Esophagus mucosa (tissue), 1 donor: ENCODE measurements at places on chromosomes 4 and X. TPM values are rescaled to one million over a fixed set of nuclear protein-coding genes. Genes with fewer than 3 reads are reported as not detected.

GRCh38 chr4:47641755-47642154 is 156.7 kb downstream of the ATP10D start:
- no peak for ATAC-seq

DNA sequence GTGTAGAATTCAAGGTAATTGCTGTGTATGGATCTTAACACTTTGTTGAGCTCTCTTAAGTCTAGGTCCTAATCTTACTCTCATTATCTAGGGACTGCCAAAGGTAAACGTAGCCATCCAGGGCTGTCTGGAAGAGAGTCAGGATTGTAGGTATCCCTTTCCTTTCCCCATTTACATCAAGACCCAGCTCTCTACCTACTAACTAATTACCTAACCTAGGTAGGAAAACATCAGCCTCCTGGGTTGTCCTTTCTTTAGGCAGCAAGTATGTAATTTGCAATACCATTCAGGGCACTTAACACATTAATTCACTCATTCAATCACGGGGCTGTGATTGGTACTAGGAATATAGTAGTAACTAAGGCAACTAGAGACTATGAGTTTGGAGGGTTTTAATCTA is 15.2 kb upstream of the CPEB2 start:
- no peak for ATAC-seq

GRCh38 chr4:139403462-139403861 is 50.5 kb upstream of the RAB33B start:
- ATAC-seq: no peak

The TLR6 gene
- total RNA-seq: 1.6 TPM

DNA sequence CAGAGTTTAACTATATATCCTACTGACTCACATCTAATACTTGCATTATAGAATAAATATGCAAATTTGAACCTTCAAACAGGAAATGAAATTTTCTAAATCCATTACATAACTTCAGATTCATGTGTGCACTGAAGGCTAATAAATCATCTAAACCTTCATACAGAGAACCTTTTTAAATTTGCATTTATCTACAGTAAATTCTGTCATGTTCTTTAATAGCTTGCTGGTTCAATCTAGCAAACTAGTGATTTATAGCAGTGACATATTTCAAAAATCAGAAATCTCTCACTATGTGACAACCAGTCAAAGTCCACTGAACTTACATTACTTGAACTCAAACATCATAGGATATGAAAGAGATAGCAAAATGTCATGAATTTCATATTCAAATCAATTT is 65.1 kb downstream of the LRBA start:
- no peak for ATAC-seq

- ATAC-seq: no peak
These were observed 857.9 kb upstream of the HTR2C start for GRCh38 chrX:113726009-113726408.

GRCh38 chrX:313546-313945 is 5.0 kb downstream of the GTPBP6 start:
- no peak for ATAC-seq

DNA sequence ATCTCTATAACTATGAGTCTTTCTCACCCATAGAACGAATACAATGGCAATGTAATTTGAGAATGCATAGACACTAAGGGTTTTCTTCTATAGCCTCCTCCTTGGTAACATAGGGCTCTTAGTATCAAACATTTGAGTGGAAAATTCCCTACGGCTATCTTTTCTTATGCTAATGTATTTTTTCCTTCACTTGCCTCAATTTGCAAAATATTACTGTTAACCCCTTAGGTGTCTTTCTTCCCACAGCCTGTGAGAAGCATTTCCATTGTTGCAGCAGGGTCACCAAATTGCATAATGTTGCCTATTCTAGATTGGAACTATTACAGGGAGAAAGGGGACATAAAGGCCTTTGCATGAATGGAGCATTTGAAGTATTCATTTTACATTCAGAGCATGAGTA is 140.5 kb upstream of the RAPGEF2 start:
- no peak for ATAC-seq

DNA sequence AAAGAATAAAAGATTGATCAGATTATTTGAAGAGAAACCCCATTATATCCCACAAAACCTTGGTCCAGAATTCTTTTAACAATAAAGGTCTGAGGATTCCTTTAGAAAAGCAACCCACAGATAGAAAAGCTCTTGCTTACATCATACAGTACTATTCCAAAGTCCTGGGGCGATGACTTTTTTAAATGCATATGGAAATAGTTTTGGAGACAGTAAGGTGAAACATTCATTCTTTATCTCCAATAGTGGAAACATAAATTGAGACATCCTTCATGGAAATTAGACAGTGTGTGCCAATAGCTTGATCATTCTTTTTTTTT is 85.7 kb upstream of the UCP1 start:
- ATAC-seq: no peak

The THOC2 gene
- total RNA-seq: 33.0 TPM

DNA sequence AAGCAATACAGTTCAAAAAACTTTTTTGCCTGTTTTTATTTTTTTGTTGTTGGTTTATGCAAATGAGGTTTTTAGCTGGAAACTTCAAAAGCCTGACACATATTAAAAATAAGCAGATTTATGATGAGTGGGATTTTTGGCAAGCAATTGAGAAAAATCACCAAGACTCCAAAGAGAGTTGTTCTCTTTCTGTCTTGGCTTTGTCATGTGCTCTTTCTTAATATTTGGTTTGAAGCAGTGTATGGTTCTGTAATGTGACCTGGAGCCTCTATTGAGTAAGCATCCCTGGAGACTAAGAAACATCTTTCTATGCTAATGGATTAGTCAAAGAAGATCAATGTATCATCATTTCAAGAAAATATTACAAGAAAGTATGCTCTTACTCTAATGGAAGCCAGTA is 11.7 kb downstream of the TRIM2 start:
- no peak for ATAC-seq

DNA sequence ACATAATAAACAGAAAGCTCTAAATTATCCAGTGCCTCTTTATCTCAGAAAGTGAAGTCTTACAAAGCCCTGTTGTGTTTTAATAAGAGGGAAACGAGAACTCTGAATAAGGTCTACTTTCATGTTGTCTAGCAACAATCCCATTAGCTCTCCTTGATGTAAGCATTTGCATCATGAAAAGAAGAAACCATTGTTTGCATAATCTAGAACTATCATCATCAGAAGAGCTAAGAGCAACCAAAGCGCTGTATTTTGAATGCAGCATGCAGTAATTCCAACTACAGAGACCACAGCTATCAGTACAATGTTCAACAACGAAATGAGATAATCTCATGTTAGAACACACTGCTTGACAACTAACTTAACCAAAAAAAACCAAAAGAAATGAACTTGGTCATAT is 257.1 kb downstream of the CAMK2D start:
- no peak for ATAC-seq

GRCh38 chr4:168805341-168805740 is 204.7 kb downstream of the CBR4 start:
- no peak for ATAC-seq

The NLRP2B gene
- total RNA-seq: not detected

DNA sequence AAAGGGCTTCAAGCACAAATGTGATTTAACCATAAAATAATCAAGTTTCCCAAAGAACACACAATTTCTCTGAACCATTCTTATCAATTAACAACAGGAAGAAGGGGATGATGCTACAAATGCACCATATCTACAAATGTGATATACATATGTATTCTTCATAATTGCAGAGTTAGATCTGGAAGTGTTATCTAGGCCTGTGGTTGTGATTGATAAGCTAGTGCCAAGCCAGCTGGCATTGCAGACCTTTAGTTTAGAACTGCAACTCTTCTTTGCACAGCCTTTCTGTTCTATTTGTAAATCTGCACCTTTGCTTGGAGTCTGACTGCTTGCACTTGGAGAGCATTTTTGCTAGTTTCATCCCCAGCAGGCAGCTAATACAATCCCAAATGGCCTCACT is 145.5 kb upstream of the NPY2R start:
- no peak for ATAC-seq

- ATAC-seq: no peak
These were observed 4.7 kb downstream of the TLR8 start for GRCh38 chrX:12911122-12911470.

GRCh38 chr4:95358421-95358820 is 190.4 kb downstream of the UNC5C start:
- ATAC-seq: no peak

The CYBB gene
- 2.4 TPM for total RNA-seq

The MAGEA2 gene
- not detected for total RNA-seq

DNA sequence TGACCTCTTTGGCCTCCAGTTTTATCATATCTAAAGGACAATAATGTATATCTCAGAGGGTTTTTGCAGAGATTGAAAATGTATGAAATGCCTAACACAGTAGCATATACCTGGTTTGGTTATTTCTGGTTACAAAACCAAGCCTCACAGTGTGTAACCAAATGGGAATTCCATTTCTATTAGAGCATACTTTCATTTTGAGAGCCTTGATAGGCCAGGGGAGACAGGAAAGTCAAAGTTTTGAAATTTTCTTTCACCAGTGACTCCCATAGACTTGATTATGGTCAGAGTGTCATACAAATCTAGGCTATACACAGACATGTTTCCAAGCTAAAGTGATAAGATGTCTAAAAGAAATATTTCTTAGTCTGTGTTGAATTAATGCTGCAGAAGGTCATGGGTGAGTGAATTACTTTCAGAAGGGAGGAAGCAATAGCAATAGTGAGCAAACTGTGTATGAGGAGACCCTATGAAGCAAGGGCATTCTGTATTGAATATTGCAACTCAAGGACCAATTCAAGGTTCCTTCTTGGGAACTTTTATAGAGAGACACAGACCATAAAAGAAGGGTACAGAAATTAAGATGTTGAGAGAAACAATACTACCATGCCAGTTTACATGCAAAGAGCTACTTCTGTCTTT is 151.1 kb downstream of the PDE5A start:
- no peak for ATAC-seq

DNA sequence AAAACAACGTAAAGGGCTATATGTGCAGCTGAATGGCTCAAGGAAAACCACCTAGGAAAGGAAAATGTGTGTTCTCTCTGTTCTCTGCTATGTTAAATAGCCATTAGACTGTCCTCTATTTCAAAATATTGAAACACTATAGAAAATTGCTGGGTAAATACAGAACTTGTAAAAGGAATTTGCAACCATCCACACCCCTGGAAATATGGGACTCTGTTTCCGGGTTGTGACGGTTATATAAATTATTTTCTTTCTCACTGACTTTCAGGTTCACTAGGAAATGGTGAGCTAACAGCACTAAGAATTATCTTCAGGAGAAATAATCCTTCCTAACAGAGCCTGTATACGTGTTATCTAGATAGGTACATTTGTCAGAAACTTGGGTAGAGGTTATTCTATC is 161.0 kb upstream of the DKK2 start:
- ATAC-seq: no peak

DNA sequence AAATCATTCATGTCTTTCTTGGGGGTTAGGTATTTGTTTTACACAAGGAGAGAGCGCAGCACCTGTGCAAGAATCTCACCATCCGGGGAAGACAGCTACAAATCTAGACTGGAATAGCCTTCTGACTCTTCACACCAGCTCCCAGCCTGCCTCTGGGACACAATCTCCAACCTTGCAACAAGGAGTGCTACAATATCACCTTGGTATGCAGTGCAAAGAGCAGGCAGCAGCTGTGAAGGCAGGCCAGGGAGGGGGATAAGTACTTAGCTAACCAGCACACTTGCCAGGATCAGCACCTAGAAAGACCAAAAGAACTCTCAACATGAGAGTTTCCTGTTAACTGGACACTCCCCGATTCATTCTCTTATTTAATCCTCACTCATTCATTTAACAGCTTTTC is 235.3 kb downstream of the AR start:
- no peak for ATAC-seq

The DUSP9 gene
- 0.76 TPM for total RNA-seq

GRCh38 chrX:30887721-30888120 is 1.3 kb downstream of the TAB3 start:
- ATAC-seq: no peak

DNA sequence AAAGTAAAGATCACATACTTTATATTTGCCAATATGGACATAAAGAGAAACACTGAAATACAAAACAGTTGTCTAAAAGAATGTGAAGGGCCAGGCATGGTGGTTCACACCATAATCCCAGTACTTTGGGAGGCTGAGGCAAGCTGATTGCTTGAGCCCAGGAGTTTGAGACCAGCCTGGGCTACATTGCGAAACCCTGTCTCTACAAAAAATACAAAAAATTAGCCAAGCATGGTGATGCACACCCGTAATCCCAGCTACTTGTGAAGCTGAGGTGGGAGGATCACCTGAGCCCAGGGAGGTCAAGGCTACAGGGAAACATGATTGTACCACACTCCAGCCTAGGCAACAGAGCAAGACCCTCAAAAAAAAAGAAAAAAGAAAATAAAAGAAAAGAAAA is 11.8 kb downstream of the RBM47 start:
- no peak for ATAC-seq

- peak; percentile 58 for ATAC-seq
These were observed 32.7 kb upstream of the AMBN start for GRCh38 chr4:70559211-70559830.

DNA sequence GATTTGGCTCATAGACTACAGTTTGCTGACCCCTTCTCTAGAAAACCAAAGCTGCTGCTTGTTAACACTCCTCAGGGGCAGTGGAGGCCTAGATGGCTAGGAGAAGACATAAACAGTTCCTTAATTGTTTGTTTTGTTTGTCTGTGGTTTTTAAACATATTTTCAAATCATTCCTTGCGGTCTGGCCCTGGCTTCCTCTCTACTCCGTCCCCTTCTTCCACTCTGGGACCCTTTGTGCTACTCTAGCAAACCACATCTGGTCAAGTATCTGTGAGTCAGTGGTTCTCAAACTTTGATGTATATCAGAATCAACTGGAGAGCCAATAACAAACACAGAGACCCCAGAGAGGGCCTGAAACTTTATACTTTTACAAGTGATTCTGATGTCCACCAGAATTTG is 36.1 kb downstream of the FRMPD4 start:
- no peak for ATAC-seq

- no peak for ATAC-seq
These were observed 22.3 kb upstream of the AASDH start for GRCh38 chr4:56409511-56410090.

GRCh38 chr4:78057600-78058550 is 752 bp downstream of the FRAS1 start:
- peak; percentile 50 for ATAC-seq

DNA sequence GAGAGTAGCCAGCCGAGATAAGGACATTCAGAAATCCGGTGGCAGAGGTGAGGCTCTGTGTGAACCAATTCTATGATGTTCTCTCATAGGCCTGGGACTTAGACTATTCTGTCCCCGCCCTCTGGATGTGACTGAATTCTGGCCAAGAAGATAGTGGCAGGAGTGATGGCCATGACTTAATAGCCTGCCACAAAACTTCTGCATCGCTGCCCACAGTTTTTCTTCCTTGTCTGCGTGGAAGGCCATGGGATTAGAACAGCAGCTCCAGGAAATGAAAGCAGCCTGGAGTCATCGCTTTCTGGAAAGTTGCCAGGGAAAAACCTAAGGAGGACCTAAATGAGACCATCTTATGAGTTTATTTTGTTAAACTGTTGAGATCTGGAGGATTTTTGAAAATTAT is 134.7 kb downstream of the F11 start:
- ATAC-seq: no peak
